ENCODE measurements at places on chromosomes 1 and 21. TPM values are rescaled to one million over a fixed set of nuclear protein-coding genes. Genes with fewer than 3 reads are reported as not detected.

DNA sequence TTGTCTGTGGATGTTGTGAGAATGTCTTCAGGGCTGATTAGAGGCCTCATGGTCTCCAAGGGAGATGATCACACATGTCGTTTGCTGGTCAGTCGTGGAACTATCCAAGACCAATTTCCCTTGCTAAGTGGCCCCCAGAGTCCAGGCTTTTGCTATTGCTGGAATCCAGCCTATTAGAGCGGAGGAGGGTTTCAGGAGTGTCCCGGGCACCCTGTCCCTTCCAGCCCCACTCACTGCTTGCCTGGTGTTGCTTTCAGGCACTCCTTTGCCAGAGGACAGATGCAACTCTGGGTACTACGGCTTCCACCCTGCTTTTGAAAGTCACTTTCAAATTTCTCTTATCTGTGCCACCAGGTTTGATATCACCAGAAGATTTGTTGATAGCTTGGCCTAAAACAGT, 149.1 kb downstream of the NOS1AP start:
- no peak for DNase-seq

GRCh38 chr1:8047112-8047511, 21.0 kb upstream of the ERRFI1 start:
- DNase-seq: no peak

Gene CRP
- total RNA-seq: not detected

DNA sequence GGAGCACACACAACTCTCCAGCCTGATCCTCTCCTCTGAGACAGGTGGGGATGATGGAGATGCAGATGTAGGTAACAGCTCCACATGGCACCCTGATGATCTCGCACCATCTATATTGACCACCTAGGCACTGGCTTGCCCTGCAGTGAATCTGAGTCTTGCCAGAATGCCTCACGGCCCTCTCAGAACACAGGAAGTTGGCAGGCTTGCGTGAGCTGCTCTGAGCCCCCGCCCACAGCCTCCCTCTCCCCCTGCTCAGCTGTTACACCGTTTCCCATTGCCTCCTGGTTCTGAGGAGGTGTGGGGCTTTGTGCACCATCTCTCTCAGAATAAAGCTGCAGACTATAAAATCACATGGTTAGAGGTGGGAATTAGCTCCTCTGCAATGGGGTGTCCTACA, 48.0 kb downstream of the URB2 start:
- DNase-seq: no peak

- no peak for DNase-seq
Measured at GRCh38 chr1:33429856-33430691, 821 bp downstream of the PHC2 start.

Gene MYOC
- total RNA-seq: not detected

GRCh38 chr1:178004926-178005391, 35.1 kb upstream of the SEC16B start:
- no peak for DNase-seq

Gene KRTAP19-1
- not detected for total RNA-seq

DNA sequence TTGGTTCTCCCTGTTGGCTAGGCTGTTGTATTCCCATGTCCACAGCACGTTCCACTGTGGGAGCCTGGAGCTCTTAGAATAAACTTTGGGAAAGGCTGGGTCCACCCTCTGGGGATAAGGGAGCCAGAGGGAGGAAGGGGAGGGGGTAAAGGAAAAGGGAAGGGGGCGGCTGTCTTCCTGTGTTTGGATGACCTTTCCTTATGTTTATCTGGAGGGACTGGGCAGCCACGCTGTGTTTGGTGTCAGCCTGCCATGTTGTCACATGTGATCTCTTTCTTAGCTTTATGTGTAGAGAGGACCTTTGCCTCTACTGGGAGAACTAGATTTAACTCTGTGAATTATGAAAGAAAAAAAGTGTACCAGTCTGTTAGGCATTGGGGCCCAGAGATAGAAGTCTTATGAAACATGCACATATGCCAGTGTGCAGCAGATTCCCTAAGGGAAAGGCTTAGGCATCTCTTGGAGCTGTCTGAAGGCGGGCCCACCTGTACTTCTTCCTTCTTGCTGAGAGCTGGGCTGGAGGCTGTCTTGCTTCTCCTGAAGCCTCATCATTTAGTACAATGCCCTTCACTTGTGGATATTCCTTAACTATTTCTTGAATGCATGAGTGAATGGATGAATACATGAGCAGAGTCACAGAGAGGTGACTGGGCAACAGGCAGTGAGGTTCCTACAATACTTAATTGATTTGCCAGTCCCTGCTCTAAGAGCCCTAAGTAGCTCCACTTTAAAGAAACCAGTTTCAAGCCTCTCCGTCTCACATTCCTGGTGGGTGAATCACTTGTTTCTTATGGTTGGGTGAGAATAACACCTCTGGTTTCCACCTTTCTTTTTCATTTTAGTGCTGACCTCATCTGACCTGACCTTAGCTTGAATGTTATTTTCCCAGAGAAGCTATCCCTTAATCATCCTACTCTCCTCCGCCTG, 62.5 kb upstream of the ARHGAP29 start:
- DNase-seq: no peak

Gene GPR37L1
- total RNA-seq: not detected

Gene RBP7
- total RNA-seq: not detected

- DNase-seq: no peak
Measured at GRCh38 chr1:231527586-231528171, 790 bp upstream of the TSNAX start.

DNA sequence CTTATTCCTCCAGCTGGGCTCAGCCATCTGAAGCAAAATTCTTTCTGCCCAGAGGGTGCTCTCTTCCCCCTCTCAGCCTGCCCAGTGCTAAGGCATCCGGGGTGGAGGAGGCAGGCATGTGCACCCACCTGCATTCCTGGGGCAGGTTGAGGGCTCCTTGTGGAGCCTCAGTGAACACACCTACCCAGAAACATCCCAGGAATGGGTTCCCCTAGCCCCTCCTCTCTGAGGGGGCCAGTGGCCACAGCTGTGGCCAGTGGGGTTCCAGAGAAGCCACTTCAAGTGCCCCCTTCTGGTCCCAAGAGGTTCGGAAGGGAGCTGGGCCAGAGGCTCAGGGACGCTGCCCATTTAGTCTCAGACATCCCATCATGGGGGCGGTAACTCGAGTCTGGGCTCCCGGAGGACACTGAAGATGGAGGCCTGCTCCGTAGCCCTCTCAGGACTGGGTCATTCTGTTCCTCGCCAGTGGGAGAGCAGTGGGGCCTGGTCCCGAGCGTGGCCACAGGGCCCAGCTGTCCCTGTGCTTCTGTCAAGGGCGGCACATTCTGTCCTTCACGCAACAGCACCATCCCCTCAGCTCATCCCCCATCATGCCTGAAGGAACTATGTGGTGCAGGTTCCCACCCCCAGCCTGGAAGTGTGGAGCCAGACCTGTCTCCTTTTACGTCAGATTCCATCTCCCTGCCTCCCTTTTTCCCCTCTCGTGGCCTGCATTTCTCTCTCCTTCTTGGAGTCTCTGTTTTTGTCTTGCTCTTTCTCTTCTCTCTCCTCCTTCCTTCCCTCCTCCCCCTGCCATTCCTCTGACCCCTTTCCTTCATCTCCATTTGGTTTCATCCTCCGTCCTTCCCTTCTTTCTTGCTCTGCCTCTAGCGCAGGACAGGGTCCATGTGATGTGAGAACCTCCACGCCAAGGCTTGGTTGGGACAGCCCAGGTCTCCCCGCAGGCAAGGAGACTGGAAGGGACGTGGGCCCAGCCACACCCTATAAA, 49.6 kb upstream of the KDM4A start:
- no peak for DNase-seq

Gene PPCS
- total RNA-seq: 50.8 TPM

- no peak for DNase-seq
Measured at GRCh38 chr1:60989749-60990713, 92.3 kb upstream of the NFIA start.

DNA sequence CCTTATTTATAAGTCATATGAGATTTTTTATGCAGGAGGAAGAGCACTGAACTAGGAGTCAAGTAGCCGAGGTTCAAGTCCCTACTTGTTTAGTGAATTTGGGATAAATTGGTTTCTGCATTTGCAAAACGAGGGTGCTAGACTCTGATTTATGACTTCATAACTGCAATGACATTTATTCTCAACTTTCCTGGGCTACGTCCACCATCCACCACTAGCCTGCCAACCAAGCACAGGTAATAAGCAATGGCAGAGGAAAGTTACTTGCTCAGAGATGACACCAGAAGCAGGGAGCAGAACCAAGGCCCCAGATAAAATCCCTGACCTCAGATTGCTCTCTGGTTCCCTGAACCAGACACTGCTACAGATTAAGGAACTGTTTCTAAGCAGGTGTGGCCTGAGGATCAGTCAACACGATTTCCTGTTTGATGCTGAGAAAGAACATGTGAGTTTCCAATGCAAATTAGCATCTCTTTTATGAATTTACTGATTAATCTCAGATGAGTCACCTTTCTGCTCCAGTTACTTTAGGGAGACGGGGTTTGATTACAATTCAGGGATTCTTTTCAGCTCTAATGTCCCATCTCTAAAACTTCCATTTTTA, 52.7 kb downstream of the PLPP3 start:
- DNase-seq: no peak

Gene TINAGL1
- not detected for total RNA-seq

- no peak for DNase-seq
Measured at GRCh38 chr1:195761104-195761503, 847.1 kb downstream of the KCNT2 start.

DNA sequence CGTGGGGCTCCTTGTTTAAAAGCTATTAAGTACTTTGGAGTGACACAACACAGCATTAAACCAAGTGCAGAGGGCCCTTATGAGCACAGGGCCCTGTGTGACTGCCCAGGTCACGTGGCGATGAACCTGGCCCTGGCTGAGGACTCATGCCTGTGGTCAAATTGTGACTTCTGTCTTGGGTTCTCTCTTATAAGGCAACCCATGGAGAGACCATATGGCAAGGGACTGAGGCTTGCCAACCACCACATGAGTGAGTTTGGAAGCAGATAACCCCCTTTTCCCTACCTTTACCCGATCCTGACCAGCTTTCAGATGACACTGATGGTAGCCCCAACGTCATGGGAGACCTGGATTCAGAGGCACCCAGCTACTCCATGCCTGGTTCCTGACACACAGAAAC, 140.5 kb downstream of the ZBTB18 start:
- DNase-seq: no peak

Gene AMPD2
- total RNA-seq: 79.1 TPM

Gene PLA2G2D
- total RNA-seq: 0.07 TPM

Gene BARHL2
- total RNA-seq: not detected

- DNase-seq: no peak
Measured at GRCh38 chr1:160570840-160571239, 8.5 kb downstream of the CD84 start.

DNA sequence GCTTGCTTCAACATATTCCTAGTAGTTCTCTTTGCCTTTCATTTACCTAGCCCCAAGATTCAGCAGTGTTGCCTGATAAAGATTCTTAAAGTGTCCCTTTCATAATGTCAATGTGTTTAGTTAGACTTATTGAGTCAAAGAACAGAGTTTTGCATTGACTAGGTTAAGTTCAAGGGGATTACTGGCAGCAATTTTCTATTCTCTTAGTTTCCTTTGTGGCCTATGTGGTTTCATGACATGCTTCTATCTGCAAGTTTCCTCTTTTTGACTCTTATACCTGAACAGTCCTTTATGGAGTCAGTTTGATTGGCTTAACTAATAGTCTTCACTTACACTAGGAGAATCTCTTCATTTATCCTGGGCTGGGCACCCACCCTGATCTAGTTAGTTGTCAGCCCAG, 151.3 kb downstream of the ADGRL4 start:
- no peak for DNase-seq

DNA sequence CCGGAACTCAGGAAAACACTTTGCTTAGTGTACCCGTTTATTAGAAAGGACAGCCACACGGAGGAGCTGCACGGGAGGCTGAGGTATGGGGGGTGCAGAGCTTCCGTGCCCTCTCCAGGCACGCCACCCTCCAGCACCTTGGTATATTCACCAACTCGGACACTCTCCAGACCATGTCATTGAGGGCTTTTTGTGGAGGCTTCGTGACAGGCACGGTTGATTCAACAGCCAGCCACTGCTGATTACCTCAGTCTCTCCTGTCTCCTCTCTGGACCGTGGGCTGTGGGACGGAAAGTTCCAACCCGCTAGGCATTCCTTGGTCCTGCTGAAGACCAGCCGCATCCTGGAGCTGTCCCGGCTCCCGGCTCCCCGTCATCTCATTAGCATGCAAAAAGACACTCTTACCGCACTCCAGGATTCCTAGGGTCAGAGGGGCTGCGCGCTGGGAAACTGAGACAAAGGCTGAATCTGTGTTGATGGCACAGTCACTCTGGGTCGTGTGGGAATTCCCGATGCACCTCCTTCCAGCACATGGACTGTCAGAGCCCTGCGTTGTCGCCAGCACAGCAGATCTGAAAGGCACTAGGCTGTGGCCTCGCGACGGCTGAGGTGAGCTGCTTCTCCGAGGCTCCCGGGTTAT, 65.6 kb downstream of the PRKCZ start:
- DNase-seq: no peak

DNA sequence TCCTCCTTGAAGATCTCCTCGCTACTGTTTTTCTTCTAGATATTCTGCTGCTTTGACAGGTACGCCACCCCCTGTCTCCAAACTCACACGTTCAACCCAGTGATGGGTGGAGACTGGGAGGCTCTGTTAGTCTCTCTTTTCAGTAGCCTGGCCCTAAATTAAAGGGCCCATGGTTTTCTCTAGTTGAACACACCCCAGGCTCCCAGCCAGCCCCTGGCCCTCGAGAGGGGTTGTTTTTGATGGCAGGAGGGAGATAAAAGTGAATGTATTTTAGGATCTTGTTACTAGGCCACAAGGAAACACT, 21.6 kb upstream of the CLDN14 start:
- DNase-seq: no peak

DNA sequence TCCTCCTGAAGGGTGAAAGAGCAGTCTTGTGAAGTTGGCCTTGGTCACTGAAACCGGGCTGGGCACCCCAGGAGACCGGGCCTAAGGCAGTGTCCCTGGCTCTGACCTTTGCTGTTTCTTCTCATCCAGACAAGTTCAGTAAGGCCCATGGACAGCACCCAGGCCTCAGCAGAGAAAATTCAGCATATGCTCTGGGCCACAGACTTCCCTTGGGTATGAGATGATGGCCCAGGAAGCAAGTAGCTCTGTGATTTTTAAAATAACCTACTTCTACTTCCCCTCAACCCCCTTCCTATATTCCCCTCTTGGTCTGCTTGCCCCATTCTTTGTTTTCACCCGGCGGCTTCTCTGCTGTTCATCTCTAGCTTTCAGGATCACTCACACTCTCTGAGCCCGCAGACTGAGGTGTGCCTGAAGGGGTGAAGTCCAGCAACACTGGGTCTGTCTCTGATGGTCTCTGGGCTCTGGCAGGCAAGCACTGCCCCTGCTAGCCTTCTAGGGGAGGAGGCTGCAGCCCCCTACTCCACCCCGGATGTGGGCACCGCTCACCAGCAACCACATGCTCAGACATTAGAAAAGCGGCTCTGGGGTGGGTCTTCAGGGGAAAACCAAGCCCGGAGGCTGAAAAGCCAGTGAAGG, 2.9 kb upstream of the GPR25 start:
- DNase-seq: peak; percentile 75

DNA sequence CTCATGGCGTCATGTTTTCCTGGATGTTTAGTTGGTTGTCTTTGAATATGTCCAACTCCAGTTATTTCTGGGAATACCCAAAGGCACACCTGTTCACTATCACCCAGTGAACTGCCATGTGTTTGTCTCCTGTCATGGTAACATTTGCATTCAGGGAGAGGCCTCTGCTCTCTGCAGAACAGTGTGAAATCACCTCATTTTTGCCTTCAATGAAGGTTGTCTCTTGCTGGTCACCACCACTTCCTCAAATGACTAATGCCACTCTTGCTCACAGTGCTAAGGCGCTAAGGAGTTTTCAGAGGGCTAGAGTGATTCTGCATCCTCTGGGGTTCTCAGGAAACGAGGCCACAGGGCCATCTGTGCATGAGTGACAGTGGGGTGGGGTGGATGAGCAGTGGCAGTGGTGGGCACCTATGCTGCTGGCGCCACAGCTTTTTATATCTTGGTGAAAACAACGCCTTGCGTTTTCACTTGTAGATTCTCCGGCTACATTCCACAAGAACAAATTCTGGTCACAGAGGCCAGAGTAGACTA, 60.0 kb upstream of the ATP5PO start:
- DNase-seq: peak; percentile 87
